ENCODE measurements at places on chromosomes 1 and 21. TPM values are rescaled to one million over a fixed set of nuclear protein-coding genes. Genes with fewer than 3 reads are reported as not detected.

Gene TBX19
- 2.8 TPM for total RNA-seq

Gene LRP8
- 10.8 TPM for total RNA-seq

Gene RGSL1
- total RNA-seq: not detected

Gene VWA5B1
- total RNA-seq: not detected

Gene PLA2G4A
- 3.4 TPM for total RNA-seq

Gene NIBAN1
- total RNA-seq: 14.3 TPM

DNA sequence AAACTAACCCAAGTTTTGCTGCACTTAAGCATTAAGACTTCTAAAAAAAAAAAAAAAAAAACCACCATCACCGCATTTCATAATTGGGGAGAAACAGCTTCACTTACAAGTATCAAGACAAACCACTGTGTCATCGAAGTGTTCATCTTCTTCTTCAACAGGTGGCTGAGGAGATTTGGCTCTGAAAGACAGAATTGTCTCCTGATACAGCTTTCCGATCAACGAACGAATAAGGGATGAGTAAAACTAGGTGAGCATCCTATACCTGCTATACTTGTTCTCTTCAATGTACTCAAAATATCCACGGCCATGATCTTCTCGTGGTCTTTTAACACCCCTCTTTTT, 2.0 kb downstream of the HNRNPU start:
- DNase-seq: no peak

- no peak for DNase-seq
These were observed 1.4 kb upstream of the IL24 start for GRCh38 chr1:206895837-206896242.

DNA sequence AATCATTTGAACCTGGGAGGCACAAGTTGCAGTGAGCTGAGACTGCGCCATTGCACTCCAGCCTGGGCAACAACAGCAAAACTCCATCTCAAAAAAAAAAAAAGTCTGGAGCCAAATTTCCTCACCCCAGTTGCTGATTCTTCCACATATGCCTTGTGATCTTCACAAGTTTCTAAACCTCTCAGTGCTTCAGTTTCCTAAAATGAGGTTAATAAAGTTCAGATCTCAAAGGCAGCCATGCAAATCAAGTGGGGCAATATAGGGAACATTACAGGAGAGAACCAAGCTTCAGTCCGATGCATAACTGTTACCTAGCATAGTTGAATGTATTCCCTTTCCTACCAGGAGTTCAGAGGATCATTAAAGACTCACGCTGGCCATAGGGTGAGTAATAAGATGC, 4.8 kb downstream of the ITLN1 start:
- DNase-seq: no peak

GRCh38 chr1:55185832-55186231, 29.3 kb downstream of the USP24 start:
- no peak for DNase-seq

DNA sequence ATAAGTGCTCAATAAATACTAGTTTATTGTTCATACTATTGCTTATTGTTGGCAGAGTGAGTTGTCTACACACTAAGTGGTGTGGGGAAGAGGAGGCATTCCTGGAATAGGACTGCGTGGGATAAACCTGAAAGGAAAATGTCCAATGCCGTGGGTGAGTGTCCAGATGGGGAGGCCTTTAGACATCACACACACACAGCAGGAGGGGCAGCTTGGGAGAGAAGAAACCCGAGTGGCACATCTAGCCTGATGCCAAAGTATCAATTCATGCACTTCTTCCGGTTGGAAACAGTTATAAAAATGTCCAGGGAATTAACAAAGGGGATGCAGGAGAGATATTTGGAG, 27.3 kb downstream of the CCN1 start:
- DNase-seq: no peak

DNA sequence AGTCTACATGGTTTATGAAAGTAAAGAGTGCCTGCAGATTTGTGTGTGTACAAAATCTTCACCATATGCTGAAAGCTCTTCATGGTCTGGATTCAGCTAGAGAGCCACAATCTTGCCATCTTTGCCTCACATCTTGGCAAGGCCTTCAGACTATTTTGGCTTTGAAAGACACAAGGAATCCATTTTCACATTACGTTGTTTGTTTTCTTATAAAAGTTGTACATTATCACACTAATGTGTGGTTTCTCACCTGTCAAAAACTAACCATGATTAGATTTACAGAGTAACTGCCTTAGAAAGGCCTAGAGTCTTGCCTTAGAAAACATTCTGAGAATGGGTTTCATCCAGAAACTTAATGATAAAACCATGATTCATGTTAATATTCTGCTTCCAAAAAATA, 494.6 kb downstream of the NEGR1 start:
- DNase-seq: no peak

GRCh38 chr1:7942214-7942921, 1.7 kb upstream of the TNFRSF9 start:
- DNase-seq: peak; percentile 68

- DNase-seq: no peak
These were observed 109.6 kb upstream of the TSPAN2 start for GRCh38 chr1:115198938-115199337.

GRCh38 chr1:229293528-229294204, 22.8 kb downstream of the RAB4A start:
- no peak for DNase-seq

DNA sequence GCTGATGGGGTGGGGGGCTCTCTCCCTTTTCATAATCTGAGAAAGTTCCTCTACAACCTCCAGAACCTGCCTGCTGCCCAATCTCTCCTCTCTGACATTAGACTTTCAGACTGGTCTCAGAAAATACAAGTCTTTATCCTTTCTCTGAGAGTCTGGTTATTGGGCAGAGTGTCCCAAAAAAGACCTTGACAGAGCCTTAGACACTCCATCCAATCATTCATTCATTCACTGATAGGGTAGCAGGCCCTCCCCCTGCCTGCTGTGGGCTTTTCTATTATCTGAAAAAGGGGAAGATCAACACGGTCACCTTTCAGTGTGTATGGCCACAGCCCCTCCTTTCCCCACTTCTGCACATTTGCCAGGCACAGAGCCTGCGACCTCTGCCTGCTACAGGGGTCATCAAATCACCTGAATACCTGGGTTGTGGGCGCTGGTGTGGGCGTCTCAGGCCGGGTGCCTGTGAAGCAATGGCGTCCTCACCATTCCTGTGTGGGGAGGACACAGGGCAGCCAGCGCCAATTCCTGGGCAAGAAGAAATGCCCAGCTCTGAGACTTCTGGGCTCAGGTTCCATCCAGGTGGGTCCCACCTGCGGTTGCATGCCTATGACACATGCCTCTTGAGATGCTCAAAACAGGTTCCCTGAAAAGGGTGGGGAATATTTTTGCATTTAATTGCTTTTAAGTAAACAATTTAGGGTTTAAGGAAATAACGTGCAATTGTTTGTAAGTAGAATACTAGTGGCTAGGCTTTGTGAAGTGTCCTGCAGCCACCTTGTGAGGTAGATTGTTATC, 52.8 kb downstream of the ELK4 start:
- DNase-seq: peak; percentile 17

DNA sequence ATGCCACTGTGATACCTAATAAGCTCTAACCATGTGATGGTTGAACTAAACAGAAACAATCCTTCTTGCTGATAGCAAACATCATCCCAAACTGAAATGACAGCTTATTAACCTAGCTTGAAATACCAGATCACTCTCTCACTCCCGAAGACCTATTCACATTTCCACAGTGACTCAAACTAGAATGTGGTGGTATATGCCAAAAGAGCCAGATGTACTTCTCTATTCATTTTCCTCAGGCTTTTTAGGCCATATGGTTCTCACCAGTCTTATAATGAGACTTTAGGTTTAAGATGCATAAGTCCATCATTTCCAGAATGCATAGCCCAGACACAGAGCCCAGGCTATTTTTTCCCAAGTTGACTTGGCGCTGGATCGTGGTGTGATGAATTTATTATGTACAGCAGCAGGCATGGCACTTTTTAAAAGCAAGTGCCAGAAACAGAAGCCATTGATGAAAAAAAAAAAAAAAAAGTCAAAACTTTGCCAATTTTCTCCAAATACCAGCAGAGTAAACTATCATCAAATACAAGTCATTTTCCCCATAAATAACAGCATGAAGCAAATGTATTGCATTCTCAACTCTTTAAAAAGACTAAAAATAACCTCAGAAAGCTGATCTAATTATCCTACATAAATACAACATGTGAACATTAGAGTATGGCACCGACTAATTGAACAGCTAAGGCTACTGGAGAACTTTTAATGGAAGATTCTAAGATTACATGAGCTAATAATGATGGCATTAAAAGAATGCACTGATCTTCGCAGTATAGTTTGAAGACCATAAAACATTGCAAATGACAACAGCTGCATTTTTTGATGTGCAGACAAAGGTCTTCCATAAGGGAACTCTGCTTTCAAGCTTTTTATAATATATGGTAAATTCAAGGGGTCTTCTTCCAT, 365.4 kb downstream of the LRRIQ3 start:
- DNase-seq: no peak

DNA sequence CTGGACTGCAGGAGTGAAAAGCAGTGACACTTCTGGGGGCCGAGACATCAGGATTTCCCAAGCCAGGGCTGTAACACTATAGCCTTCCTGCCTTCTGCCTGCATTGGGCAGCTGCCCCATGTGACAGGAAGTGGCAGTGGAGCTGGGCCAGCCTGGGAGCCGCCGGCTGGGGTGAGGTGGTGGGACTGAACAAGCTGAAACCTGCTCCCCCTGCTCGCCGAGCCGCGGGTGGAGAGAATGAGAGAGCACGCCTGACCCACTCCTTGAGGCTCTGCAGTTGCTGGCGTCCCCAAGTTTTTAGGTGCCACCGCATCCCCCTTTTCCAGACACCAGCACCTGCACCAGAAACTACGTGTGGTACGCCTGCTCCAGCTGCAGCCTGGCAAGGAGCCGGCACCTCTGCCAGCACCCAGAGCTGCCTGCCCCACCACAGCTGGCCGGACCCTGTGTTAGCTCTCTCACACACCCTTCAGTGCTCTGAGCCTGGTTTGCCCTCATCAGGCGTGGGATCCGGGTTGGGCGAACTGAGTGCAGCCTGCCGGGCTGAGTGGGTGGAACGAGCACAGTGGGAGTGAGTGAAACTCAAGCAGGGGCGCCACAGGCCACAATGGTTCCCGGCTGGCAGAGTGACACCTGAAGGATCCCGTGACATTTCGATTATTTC, 119.4 kb downstream of the AKT3 start:
- no peak for DNase-seq

DNA sequence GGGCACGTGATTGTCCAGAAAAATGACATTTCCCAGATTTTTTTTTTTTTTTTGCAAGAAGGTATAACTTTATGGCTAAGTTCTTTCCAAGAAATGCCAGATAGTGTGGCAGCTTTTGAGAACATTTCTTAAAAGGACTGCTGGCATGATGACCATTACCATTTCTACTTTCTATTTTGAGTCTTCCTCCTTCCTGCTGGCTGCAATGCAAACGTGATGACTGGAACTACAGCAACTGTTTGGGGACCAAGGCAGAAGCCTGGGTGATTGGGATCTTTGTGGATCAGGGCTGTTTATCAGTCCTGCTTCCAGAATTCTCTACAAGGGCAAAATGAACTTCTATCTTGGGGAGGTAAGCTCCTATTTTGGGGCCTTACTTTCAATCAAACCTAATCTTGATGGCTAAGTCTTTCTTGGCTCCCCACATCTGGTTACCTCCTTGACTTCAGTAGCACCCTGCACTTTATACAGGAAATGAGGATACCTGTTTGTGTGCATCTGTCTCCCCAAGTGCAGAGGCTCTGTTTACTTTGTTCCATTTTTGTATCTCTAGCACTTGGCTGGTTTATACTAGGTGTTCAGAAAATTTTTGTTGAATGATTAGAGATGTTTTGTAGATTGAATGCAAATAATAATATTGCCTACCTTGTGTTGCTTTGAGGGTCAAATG, 3.7 kb upstream of the DDX20 start:
- no peak for DNase-seq

- DNase-seq: peak; percentile 82
These were observed 87.9 kb upstream of the HMCN1 start for GRCh38 chr1:185646202-185646683.

DNA sequence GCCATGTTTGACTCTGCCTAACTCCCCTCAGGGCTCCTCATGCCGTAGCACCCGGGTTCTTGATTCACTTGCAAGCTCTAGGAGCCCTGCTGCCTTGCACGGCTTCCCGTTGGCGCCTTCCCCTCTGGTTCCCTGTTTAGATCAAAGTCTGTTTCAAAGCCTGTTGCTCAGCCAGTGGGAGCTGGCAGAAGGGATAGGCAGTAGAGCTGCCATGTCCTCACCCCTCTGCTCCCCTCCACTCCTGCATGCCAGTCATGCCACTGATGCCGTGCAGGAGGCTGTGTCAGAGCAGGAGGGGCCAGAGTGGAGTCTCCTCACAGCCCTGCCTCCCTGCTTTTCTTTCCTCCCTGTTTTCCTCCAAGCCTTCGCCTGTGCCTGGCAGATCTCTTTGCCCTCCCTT, 26.5 kb downstream of the HMGCS2 start:
- no peak for DNase-seq

DNA sequence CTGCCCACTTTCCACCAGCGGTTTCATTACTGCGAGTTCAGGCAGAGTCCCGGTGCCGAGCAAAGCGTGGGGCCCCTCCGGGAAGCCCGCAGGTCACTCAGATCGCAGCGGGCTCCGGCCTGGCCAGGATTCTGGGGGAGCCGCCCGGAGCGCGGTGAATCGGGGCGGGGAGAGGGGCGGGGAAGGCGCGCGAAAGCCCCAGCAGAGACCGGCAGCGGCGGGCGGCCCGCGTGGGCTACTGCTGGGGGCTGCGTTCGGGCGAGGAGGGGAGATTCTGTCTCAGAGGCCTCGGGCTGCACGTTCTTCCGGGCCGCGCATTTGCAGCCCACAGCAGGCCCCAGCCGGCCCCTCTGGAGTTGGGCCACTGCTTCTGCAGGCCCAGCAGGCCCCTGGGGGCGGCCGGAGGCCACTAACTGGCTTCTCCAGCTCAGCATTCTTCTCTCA, 64.7 kb downstream of the SCCPDH start:
- no peak for DNase-seq

GRCh38 chr1:59967141-59967697, 40.6 kb upstream of the CYP2J2 start:
- DNase-seq: no peak

DNA sequence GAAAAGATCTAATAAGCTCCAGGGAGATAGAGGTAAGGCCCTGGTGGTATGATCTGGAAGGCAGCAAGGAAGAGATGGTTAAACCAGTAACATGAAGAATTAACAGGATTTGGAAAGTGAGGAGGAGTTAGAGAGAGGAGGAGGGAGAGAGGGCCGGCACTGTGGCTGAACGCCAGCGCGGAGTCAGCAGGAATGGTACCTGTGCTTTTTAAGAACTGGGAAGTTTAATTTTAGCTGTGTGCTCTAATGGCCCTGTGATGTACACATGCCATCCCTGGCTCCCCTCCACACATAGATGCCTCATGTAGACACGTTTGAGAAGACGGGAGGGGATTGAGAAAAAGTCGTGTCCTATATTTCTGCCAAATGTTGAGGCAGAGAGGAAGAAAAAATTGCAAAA, 13.8 kb upstream of the AVPR1B start:
- no peak for DNase-seq

- no peak for DNase-seq
These were observed 364.7 kb downstream of the LMX1A start for GRCh38 chr1:164991763-164992314.

DNA sequence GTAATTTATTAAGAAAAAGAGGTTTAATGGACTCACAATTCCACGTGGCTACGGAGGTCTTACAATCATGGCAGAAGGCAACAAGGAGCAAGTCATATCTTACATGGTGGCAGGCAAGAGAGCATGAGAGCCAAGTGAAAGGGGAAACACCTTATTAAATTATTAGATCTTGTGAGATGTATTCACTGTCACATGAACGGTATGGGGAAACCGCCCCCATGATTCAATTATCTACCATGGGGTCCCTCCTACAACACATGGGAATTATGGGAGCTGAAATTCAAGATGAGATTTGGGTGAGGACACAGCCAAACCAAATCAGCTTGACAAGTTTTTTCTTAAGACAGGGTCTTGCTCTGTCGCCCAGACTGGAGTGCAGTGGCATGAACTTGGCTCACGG, 14.3 kb downstream of the DAP3 start:
- DNase-seq: no peak

All from Caco-2 (cell line).